ENCODE measurements at places on chromosomes 2 and 18. TPM values are rescaled to one million over a fixed set of nuclear protein-coding genes. Genes with fewer than 3 reads are reported as not detected.

RAB17 gene
- total RNA-seq: not detected

- peak; percentile 85 for DNase-seq
- no peaks in the 10 kb centered on the region for H3K36me3 ChIP-seq
- H3K4me3 ChIP-seq: peak overlapping the region; percentile 32
- peak overlapping the region; percentile 67 for H3K27ac ChIP-seq
These were observed 90.6 kb upstream of the TAF1B start for GRCh38 chr2:9752441-9753275.

RGPD3 gene
- total RNA-seq: 0.18 TPM

GRCh38 chr2:71478806-71479205 lies 25.4 kb downstream of the DYSF start:
- no peaks in the 10 kb centered on the region for H3K4me1 ChIP-seq
- no peaks in the 10 kb centered on the region for H3K27me3 ChIP-seq
- no peak for DNase-seq
- no peaks in the 10 kb centered on the region for H3K36me3 ChIP-seq

DNA sequence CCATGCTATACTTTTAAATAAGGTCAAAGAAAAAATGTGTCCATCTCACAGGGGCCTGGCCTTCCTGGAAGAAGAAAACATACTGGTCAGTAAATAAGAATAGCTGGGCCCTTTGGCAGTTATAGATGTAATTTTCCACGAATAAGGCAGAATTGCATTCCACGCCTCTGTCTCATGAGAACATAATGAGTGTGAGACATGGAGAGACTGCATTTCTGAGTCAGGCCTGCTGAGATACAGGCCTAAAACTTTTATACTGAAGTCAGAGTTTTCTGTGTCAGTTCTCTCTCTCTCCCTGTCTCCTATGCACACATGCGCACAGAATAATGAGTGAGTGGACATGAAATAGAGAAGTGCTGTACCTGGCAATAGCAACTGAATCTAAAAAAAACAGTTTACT lies 20.4 kb upstream of the IL1R1 start:
- H3K27ac ChIP-seq: no peak overlapping the region
- no peak overlapping the region for H3K4me3 ChIP-seq
- no peaks in the 10 kb centered on the region for H3K4me1 ChIP-seq
- DNase-seq: no peak
- H3K36me3 ChIP-seq: no peaks in the 10 kb centered on the region
- no peaks in the 10 kb centered on the region for H3K27me3 ChIP-seq

Data from CD8-positive, alpha-beta memory T cell (primary cell).